ENCODE measurements at places on chromosomes 2 and 18.

GRCh38 chr18:6737833-6738232 lies 8.3 kb downstream of the ARHGAP28 start:
- DNase-seq: no peak

- DNase-seq: peak; percentile 69
These were observed 27.0 kb downstream of the IRS1 start for GRCh38 chr2:226772389-226773179.

- DNase-seq: no peak
These were observed 19.3 kb upstream of the CIB4 start for GRCh38 chr2:26660363-26660962.

DNA sequence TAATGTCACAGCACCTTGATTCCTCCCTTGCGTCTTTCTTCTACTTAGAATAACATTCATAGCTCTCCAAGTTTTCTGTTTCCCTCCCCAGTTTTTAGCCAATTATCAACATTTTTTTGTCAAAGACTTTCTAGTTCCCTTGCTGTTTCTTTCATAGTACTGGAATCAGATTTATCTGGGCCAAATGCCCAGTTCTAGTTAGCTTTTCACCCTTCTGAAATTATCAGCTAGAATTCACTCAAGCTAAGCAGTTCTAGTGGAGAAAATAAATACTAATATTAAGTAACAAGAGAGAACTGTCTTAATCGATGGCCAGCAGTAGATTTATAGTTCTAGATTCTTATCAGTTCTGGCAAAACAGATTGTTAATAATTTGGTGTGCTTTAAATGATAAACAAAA lies 36.2 kb downstream of the EFEMP1 start:
- no peak for DNase-seq

GRCh38 chr2:104412384-104412783 lies 441.5 kb upstream of the POU3F3 start:
- peak; percentile 9 for DNase-seq

GRCh38 chr2:231241755-231242507 lies 43.5 kb downstream of the ARMC9 start:
- peak; percentile 29 for DNase-seq

- peak; percentile 25 for DNase-seq
These were observed 139.3 kb upstream of the CTNNA2 start for GRCh38 chr2:79373358-79374130.

DNA sequence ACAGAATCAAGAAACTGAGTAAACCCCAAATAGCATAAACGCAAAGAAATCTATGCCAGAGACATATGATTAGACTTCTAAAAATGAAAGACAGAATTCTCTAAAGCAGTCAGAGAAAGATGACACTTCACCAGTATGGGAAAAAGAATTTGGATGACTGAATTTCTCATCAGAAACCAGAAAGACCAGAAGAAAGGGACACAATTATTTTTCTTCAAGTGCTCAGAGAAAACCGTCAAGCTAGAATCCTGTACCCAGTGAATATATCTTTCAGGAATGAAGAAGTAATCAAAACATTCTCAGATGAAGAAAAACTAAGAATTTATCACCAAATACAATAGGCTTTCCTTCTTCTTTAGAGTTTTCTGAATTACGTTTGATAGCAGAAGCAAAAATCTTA lies 14.2 kb upstream of the ESPNL start:
- peak; percentile 8 for DNase-seq

GRCh38 chr2:25566694-25567093 lies 106.7 kb downstream of the DTNB start:
- DNase-seq: peak; percentile 37

- DNase-seq: no peak
These were observed 1149.1 kb upstream of the NRXN1 start for GRCh38 chr2:52181080-52181479.

DNA sequence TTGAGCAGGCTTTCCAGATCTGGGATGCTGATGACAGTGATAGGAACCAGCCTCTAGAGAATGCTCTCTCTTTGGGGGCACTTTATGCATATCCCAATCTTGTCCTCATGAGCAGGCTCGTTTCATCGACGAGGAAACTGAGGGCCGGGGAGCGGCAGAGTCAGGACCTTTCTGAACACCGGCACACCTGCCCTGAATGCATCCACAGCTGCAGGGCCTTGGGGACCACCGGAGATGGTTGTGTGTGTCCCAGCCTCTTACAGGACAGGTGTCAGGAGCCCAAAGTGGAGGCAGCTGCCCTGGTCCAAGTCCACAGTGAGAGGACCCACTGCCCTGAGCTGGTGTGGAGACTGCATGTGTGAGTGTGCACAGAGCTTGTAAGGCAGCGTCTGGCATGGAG lies 47.6 kb upstream of the FAHD2A start:
- no peak for DNase-seq

DNA sequence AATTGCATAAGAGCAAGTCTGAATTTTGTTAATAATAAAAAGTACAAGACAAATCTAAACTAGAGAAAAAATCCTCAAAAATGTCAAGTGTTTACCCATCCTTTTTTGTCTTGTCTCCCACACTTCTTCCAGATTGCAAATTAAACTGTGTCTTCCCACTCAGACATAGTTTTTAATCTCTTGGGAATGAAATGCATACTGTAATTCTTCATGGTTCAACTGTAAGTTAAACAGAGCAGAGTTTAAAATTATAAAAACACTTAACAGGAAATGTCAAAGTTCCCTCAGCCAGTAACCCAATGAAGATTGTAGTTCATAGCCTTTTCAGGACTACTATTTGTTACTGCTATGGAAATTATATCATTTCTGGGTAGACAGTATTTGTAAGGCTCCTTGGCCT lies 171.8 kb downstream of the UBE2E3 start:
- no peak for DNase-seq

- no peak for DNase-seq
These were observed 37.5 kb upstream of the SCN9A start for GRCh38 chr2:166413255-166413654.

GRCh38 chr2:147790580-147790979 lies 54.2 kb upstream of the ACVR2A start:
- no peak for DNase-seq

DNA sequence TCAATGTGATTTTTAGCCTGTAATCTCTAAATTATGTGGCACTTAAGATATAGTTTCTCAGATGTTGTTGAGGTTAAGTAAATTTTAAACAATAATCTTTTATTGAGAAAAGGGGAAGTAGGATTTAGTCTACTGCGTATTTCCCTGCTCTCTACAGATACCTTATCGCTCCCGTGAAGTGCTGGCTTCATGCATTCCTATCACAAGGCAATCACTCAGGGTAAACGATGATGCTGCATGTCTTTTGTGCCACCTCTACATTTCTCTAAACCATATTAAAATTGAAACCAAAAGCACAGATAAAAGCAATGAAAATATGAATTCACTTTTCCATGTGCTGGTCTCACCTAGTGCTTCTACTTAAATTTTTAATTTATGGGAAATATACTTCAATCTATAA lies 14.4 kb upstream of the RPE start:
- DNase-seq: no peak

DNA sequence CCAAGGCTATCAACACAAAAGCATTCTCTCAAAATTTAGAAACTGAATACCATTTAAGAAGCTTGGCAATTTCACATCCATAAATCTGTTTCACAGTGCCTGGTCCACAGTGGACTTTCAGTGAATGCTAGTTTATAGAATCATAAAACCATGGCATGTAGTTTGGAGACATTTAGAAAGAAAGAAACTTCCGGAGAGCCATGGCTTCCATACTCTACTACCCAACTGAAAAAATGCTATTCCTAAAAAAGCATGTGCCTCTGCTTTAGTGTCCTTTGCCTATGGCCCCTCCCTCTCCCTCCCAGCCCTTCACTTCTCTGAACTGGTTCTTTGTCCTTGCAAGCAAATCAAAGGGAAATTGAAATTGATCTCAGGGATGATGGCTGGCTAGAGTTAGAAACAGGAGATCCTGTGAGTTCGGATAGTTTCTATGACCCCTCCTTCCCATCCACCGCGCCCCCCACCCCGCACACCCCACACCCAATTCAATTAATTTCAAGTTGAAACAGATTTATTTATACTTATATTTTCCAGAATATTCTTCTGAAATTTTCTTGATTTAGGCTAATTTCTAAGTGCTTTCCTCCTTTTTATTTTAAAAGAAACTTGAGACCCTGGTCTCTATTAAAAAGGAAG lies 248.3 kb downstream of the TRIB2 start:
- DNase-seq: no peak

GRCh38 chr2:38507712-38508111 lies 95.0 kb downstream of the HNRNPLL start:
- no peak for DNase-seq

- no peak for DNase-seq
These were observed 14.4 kb upstream of the ITM2C start for GRCh38 chr2:230850358-230850658.

- DNase-seq: no peak
These were observed 440.4 kb downstream of the CCDC85A start for GRCh38 chr2:56624181-56624580.

- DNase-seq: no peak
These were observed 15.9 kb downstream of the CCDC93 start for GRCh38 chr2:117997872-117998454.

GRCh38 chr2:71521436-71521950 lies 68.1 kb downstream of the DYSF start:
- no peak for DNase-seq

DNA sequence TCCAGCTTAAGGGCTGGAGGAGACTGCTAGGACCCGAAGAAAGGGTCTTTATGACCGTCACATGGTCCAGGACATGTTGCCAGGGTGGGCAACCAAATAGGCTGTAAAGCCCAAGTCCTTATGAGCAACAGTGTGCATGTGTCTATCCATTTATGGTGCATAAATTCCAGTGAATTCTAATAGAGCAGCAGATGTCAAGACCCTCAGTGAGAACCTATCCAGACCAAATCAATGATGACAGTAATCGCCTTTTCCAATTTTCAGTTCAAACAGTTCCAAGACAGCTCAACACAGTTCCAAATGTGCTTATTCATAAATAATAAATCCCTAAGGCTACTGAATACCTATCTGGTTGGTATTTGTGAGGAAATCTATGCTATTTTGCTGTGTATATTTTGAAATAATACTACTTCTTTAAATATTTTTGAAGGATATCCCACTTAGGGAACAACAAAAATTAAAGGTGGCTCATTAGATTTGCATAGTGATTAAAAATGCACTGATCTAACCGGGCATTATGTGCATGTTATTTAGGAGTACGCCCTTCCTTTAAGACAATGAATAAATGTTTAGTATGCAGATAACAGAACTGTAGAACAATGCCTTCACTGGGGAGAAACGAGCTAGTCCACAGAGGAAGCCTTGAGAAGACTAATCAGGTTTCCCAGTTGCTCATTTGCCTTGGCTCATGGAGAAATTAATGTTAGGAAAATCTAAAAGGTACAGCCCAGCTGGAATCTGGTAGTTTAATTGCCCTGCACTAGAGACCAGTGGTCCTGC lies 519.5 kb upstream of the CHAC2 start:
- DNase-seq: no peak

DNA sequence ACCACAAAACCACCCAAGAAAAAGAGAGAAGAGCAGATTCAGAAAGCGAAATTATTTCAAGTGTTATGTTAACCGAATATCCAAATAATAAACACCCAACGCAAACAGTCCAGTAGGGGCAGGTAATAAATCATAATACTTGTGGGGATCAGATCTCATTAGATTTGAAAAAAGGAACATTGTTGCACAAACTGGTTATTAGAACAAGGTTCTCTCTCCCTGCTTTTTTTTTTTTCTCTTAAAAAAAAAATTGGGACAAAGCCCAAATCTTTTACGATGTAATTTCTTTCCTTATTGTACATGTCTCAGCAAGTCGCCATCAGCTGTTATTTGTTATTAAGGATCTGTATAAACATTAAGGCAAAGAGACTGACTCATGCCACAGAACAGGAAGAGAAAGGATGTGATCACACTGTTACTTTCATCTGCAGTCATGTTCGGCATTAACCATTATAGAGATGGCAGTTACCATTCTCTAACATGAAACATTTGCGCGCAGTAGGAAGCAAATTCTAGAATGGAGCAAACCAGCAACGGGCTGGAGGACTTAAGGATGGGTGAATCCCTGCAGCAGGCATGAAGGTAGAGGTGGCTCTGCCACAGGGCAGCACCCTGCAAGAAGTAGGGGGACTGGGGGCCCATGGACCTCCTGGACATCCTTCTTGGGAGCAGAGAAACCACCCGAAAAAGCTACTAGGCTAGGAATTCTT lies 42.0 kb downstream of the EPHA4 start:
- DNase-seq: peak; percentile 50

GRCh38 chr18:77140030-77140429 lies 7.4 kb upstream of the MBP start:
- no peak for DNase-seq

DNA sequence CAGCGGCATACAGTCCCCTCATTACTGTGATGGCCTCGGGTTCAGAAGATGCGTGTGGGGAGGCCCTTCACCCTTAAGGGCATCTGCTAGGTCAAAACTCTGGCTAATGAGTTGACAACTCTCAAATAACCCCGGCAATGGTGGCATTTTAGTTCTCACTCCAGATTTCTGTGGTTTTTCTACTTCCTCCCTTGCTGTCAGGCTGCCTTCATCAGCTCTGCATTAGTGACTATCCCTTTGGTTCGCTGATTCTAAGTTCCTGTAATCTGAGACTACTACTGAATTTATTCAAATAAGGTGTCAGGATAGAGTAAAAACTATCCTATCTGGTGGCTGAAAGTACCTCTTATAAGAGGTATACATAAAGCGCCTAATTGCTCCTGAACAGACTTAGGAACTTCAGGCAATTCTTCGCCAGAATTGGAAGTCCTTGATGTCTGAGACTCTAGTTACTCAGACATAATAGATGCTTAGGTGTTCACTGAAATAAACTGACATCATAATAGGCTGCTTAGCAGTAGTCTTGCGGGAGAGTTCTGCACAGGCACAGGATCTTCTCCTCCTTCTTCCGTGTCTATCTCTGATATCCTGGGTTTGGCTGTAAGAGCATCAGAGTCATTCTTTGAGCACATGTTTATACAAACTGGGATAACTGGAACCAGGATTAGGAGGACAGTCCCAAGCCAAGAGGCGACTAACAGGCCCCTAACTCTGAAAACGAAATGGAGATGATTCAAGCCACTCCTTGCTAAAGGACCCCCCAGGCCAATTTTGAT lies 194.5 kb downstream of the DNER start:
- DNase-seq: no peak

DNA sequence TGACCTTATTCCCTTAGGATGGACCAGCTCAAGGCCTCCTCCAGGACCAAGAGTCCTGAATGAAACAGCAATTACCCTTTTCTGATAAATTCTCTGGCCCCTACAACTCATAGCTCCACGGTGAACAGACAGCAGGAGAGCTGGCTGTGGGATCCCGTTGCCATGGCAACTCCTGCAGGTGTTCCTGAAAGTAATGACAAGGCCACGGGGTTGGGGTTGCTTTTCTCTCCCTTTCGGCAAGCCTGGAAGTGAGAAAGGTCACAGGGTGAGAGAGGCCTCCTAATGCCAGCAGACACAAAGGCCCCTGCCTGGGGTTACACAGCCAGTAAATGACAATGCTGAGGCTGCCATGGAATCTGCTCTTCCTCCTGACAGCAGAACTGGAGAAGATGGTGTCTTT lies 403.0 kb downstream of the NBAS start:
- no peak for DNase-seq

DNA sequence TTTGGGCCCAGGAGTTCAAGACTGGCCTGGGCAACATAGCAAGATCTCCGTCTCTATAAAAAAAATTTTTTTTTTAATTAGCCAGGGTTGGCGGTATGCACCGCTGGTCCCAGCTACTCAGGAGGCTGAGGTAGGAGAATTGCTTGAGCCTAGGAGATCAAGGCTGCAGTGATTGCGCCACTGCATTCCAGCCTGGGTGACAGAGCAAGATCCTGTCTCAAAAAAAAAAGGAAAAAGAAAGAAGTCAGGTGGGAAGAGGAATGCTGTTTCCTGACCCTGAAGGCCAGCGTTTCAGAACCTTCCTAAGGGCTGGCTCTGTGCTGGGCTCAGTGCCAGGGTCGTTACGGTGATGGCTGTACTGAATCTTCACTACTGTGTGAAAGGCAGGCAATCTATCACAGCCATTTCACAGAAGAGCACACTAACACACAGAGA lies 35.0 kb upstream of the AGAP1 start:
- peak; percentile 5 for DNase-seq
